Activated CD8-positive, alpha-beta memory T cell treated with anti-CD3 and anti-CD28 coated beads, Interleukin-2, amount 50 U/mL, for 4 hours (primary cell): ENCODE measurements at places on chromosomes 1 and 21.
A peak's percentile ranks its signal among the peaks of the same experiment; 100 is the strongest.

DNA sequence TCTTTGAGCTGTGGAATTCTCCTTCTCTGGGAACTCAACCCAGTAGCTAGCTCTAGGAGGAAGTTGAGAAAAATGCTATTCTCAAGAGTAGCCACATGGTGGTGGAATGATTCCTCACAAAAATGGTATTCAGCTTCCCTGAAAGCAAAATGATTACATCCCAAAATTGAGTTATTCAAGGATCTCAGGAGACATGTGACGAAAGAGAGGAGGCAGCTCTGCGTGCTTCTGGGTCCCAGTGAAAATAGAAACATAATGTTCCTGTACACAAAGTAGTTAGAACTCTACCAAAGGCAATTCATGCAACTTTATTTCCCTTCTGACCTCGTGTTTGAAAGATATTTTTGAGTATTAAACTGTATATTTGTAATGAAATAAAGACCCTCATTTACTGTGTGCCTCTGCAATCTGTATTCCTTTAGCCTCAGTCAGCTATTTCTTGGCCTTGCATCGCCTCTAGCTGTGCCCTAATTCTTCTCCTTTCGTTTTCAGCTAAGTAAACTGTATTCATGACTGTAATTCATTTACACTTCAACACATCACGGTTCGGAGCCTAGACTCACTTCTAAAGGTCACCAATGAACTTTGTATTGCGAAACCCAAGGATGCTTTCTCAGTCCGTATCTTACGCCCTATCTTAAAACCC lies 167.3 kb downstream of the FASLG start:
- DNase-seq: no peak

GRCh38 chr1:238960071-238960470 lies 426.3 kb upstream of the CHRM3 start:
- DNase-seq: no peak

DNA sequence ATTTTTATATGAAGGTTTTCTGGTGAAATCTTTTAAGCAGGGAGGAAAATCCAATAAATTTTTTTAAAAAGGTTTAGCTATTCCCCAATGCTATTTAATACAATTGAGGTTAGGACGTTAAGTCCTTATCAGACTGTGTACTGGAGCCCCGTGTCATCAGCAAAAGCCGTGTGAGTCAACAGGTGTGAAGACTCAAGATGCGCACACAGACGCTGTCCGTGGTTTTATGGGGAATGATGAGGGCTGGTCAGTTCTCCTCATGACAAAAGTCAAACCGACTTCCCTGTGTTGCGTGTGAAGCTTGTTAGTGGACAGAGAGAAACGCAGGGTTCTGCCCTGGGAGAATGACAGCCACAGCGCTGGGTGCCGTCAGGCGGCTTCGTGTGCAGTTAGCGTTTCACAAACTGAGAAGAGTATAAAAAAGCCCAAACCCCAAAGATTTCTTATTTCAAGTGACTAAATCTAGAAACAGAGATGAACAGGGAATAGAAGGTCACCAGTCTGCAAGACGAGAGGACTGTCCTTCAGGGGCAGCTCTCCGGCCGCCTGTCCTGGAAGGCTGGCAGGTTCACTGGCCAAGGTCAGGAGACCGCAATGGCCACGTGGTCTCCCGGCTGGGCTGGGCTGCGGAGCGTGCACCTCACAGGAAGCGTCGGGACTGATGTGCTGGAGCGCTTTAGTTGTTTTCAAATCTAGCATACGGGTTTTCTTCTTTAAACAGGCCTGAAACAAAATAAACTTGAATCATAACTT lies 22.4 kb downstream of the PTTG1IP start:
- DNase-seq: no peak

DNA sequence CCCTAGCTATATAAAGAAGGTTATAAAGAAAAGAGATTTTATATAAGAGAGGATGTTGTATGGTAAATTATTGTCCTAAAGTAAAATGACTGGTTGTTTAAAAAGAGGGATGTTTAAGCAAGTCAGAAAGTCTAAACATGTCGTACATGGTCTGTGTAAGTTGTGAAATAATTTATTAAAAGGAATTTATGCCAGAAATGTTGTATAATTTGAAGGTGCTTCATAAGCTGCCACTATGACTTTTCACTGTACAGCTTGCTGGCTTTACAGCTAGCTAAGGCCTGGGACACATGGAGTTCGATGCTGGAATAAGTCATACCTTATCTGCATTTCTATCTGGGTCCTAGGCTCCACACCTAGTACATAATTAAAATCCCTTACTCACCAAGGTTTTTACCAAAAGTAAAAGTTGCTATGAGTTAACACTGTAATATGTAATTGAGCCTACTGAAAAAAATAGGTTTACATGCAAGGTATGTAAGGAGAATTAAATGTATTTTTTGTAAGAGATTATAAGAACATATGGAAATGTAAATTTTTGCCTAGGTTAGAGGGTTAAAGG lies 59.0 kb upstream of the EDEM3 start:
- no peak for DNase-seq

- no peak for DNase-seq
These were observed 309.5 kb downstream of the NPHP4 start for GRCh38 chr1:5682626-5683225.

DNA sequence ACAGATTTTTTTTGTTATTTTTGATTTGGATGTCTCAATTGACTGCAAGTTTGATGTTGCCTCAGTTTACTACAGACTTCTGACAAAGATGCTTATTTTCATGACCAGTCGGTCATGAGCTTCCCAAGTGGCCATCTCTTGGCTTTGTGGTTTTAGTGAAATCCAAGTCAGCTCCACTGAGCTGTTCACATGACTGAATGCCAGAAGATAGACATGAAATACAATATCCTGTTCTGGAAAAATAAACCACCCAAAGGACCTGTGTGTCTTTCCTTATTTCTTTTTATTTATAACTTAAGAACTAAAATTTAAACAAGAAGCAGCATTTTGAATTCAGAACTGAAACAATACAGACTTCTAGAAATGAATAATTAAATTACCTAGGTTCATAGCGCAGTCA lies 89.3 kb downstream of the HMCN1 start:
- no peak for DNase-seq

DNA sequence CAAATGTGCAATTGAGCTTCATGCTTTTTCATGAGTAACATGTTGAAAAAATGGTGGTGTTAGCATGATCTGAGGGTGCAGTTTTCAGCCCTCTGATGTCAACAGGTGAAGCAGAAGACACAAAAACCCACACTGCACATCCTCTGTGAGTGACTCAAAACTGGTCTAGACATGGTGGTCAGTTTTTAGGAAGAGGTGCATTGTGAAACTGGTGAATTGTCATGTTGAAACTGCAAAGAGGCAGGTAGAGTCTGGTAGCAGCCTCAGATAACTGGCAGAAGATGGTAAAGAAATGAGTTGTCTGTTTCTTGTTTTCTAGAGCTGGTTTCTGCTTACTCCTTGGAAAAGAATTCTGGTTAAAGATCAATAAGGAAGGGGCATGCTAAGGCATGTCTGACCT lies 97.3 kb upstream of the HMCN1 start:
- no peak for DNase-seq

- no peak for DNase-seq
These were observed 19.0 kb downstream of the DHRS3 start for GRCh38 chr1:12598974-12599373.

DNA sequence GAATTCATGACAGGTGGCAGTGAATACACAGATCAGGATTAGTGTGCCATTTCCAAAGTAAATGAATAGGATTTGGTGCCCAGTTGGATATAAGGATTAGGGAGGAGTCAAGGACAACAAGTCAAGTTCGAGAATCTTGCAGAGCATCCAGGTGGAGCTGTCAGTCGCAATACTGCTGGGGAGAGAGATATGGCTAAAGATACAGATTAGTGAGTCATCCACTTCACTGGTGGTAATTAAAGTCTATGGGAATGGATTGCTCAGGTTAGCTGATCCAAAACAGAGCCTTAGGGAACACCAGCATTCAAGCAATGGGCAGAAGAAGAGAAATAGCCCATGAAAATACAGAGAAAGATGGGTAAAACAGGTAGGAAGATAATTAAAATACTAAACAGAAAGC lies 26.8 kb downstream of the BCAS2 start:
- DNase-seq: no peak

DNA sequence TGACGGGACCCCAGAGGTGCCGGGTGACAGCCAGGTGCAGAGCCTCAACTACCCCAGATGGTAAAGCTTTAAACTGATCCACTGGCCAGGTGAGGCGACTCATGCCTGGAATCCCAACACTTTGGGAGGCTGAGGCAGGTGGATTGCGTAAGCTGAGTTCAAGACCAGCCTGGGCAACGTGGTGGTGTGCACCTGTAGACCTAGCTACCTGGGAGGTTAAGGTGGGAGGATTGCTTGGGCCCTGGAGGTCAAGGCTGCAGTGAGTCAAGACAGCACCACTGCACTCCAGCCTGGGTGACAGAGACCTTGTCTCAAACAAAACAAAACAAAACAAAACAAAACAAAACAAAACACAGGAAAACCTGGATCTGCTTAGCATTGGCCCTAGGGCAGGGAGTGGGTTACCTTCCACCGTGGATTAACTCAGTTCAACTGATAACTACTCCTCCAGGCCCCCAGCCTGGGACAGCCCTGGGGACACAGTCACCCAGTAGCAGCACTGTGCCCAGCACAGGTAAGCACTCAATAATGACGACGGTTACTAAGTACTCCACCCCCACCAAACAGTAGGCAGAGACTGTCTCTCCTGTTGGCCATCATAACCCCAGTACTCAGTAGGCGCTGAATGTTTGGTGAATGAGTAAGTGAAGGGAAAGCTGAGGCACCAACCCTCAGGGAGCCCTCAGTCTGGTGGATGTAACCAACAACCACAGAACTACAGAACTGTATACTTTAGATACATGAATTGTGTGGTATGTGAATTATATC lies 21.6 kb downstream of the SLC66A1 start:
- DNase-seq: no peak

- no peak for DNase-seq
These were observed 218.0 kb upstream of the KIAA0040 start for GRCh38 chr1:175410560-175410959.

DNA sequence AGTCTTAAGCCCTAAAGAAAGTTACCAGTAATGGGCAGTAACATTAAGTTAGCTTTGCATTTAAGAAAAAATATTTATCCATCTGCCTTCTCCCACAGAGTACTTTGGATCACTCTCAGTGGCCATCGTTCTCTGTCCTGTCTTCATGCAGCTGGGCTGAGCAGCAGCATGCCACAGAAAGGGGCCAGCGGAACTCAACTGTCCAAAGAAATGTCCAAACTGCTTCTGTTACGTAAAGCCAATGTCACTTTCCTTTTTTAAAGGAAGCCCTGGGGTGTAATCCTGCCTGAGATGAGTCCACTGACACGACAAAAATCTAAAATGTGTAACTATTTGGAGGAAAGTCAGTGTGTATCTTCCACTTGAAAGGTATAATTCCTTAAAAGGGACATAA lies 291.6 kb downstream of the SMYD3 start:
- no peak for DNase-seq

DNA sequence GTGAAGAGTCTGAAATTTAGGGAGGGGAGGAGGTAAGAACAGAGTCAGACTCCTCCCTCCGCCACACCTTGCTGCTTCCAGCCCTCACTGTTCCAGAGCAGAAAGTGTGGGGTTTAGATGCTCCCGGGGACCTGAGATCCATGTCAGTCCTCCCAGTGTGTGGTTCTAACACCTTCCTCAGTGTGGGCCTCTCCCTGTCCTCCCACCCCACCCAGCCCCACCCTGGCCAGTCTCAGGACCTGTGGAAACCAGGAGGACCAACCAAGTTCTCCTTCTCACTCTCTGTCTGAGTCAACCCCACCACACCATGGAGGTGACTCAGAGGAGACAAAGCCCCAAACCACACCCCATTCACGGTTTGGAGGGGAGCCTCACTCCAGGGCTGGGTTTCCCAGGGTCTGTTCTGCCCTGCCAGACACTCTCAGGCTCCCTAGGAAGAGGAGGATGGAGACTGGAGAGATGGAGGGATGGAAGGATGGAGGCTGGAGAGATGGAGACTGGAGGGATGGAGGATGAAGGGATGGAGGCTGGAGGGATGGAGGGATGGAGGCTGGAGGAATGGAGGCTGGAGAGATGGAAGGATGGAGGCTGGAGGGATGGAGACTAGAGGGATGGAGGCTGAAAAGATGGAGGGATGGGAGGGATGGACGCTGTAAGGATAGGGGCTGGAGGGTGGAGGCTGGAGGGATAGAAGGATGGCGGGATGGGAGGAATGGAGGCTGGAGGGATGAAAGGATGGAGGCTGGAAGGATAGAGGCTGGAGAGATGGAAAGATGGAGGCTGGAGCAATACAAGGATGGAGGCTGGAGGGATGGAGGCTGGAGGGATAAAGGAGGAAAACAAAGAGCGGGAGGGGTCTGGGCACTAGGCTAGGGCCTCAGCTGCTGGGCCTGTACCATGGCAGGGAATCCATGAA lies 100.9 kb upstream of the RUNX3 start:
- DNase-seq: peak; percentile 72

DNA sequence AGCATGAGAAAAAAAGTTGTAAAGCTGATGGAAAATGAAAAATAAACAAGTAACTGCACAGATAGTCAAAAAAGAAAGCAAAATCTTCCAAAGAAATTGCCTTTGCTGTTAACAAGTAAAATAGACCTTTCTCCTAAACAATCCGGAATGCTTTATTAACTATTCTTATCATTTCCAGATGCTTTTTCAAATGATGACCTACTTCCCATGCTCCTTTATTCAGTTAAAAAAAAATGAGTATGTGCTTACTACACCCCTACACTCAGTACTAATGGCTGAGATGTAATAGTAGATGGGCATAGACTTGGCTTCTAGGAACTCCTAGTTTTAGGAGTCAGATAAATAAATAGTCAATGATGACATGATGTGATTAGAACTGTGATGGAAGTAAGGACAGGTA lies 108.5 kb downstream of the NIBAN1 start:
- no peak for DNase-seq

GRCh38 chr1:87174724-87175245 lies 153.9 kb upstream of the LMO4 start:
- no peak for DNase-seq

GRCh38 chr1:35470977-35471613 lies 86.1 kb downstream of the KIAA0319L start:
- DNase-seq: no peak

- no peak for DNase-seq
These were observed 519.2 kb downstream of the KIF26B start for GRCh38 chr1:245673881-245674414.

- DNase-seq: no peak
These were observed 12.3 kb upstream of the SEMA4A start for GRCh38 chr1:156140879-156141707.

GRCh38 chr21:45366931-45367401 lies 38.0 kb upstream of the COL18A1 start:
- DNase-seq: no peak
